NCI-H446 treated with DMSO at 0.1 percent for 48 hours (cell line): ENCODE measurements at places on chromosomes 5 and 9.

DNA sequence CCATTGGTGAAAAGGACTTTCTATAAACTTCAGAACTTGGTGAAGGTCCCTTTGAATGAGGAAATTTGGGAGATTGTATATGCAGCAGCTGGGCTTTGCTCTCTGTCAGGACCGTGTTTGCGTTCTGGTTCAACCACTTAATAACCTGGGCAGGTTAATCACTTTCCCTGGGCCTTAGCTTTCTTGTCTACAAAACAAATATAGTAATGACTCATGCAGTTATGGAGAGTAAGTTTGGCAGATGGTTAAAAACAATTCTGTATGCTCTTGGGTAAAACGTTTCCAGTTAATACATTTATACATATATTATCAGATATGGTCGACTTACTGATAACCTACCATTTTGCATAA, 197.0 kb downstream of the ARHGEF28 start:
- peak; percentile 2 for DNase-seq

DNA sequence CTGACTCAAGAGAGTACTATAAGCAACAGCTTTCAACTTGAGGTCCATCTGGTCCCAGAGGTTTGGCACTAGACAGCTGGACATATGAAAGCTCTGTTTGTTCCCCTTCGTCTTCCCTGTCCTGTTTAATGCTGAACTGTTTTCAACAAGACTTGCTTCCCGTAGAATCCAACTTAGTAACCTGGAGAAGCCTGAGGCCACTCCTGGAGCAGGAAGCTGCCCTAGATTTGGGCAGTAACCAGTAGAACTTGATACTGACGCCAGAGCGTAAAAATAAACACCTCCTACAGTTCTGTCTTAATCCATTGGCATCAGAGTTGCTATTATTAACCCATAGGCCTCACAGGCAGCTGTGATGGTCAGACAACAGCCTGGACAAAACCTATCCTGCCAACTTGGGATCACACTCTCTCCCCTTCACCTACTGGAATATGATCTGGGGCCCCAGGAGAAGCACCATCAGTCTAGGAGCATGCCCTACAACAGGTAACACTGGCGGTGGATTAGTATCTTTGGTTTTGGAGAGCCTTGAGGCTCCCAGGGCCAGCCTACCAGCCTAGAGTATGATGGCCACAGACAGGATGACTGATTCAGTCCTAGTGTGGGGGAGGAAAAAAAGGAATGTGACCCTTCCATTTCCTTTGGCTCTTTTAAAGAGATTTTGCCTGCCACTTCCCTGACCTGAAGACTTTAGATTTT, 29.2 kb downstream of the RUSC2 start:
- DNase-seq: no peak

DNA sequence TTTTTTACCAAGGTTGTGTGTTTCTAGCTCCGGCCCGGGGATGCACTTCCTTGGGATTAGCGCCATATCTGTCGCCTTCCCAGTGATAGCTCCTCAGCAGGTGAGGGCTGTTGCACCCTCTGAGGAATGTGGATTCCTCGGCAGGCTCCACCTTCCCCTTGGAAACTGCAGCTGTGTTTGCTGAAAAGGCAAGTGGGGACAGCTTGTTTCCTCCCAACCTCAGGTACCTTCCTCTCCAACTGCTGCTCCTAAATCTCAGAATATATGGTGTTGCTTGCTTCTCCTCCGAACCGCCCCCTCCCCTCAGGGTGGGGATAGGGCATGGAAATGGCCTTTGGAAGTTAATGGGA, 1.3 kb downstream of the SLC1A1 start:
- DNase-seq: no peak

DNA sequence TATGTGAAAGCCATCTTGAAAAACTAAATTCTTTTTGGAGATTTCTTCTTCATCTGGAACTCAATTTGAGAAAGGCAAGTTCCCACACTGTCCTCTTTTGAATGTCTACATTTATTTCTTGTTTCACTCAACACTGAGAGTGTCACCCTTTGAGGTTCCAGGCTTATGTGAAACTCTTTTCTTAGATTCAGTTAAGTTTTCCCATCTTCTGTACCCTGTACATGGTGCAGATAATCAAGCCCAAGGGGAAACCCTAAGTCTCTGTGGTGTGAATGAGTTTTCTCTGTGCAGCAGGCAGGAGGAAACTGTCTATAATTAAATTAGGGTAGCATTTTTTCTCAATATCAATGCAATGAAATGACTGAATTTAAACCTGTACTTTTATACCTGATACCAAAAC, 72.3 kb upstream of the PRLR start:
- no peak for DNase-seq

DNA sequence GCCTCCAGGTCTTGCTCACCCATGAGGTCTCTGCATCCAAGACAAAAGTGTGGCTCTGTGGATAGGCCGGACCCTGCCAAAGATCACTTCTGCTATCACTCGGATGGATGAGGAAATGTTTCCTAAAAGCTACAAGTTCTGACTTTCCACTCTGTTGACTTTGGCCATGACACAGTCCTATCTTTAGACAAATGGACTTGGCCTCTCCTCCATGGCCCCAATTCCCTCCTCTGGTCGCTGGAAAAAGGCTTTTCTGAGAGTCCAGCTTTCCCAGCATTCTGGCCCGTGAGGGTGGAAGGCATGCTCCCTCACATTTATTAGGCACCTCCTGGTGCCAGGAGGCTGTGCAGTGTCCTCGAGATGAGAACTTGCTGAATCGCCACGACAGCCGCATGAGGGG, 83.1 kb downstream of the COL27A1 start:
- no peak for DNase-seq

- DNase-seq: no peak
Measured at GRCh38 chr5:73233461-73234203, 60.6 kb downstream of the TMEM174 start.

DNA sequence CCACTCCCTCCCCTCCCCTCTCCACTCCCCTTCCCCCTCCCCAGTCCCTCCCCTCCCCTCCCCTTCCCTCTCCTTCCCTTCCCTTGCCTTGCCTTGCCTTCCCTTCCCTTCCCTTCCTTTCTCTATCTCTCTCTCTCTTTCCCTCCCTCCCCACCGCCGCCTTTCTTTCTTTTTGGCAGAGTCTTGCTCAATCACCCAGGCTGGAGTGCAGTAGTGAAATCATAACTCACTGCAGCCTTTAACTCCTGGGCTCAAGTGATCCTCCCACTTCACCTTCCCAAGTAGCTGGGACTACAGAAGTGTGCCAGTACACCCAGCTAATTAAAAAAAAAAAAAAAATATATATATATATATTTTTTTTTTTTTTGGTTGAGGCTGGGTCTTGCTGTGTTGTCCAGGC, 45.5 kb downstream of the IL31RA start:
- DNase-seq: no peak

- DNase-seq: no peak
Measured at GRCh38 chr9:99721898-99722297, 99.8 kb upstream of the NR4A3 start.

DNA sequence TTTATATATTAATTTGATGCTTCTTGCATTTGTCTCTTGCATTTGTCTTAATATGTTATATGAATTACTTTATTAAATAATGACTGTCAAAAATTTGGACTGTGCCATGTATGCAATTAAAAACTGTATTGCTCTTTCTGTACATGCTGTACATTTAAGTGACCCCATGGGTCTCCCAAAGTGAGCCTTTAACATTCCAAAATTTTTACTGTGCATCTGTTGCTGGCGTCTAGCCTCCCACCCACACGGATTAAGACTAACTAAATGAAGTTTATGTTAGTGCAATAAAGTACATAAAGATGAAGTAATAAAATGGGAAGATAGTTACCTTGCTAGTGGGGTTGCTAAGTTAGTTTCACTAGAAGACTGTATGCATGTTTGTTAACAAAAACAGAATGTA, 48.5 kb downstream of the ADAMTS19 start:
- no peak for DNase-seq

- DNase-seq: no peak
Measured at GRCh38 chr9:811106-811531, 30.4 kb upstream of the DMRT1 start.

- DNase-seq: no peak
Measured at GRCh38 chr5:42656651-42657015, 100.0 kb upstream of the CCDC152 start.

DNA sequence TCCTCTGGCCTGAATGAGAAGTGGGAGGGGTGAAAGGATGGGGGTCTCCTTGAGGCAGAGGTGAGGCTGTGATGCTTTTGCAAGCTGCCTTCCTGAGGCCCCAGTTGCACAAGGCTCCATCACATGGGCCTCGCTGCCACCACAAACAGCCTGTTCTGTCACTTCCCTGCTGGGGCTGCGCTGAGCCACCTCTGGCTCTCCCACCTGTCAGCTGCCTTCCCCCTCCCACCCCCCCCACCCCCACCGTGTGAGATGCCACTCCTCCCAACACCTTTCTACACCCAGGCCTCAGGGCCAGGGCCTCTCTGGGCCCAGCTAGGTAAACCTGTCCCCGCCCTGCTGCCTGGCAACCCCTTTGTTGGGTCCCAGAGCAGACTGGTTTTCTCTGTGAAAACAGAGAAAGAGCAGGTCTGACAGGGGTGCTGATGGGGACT, 4.5 kb upstream of the PDLIM4 start:
- DNase-seq: no peak

DNA sequence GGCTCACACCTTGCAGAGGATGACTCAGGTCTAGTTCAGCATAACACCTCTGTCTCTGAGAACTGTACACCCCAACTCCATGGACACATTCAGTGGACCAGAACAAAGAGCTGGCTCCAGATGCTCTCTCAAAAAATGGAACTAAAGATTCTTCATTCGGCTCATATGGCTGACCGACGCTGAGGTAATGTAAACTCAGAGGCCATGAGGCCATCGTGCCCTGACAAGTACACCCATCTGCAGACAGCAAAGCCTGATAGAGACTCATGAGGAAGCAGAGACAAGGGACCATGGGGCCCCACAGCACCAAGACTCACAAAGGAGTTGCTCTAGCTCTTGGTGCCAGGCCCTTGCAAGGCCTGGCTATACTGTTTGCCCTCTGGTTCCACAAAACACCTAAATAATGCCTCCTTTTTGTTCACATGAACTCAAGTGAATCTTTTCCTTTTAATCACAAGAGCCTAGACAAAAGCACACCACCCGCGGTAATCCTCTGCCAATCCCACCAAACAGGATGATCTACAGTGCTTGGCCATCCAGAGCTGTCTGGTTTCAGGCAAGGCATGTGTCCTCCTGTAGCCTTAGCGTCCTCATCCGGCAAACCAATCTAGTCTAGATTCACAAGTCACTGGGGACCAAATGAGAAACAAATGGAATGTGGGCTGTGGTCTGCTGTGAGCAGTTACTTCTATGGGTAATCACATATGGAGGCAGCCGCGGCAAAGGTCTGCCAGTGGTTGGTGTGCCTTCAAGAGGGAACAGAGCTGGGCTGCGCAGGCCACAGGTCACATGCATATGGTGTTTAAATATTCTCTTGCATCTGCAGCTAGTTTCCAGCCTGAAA, 22.7 kb downstream of the MED27 start:
- DNase-seq: no peak

GRCh38 chr5:78541086-78541654, 107.4 kb downstream of the LHFPL2 start:
- no peak for DNase-seq

- DNase-seq: peak; percentile 4
Measured at GRCh38 chr9:90141723-90142122, 500.9 kb downstream of the DIRAS2 start.

- DNase-seq: no peak
Measured at GRCh38 chr9:77210116-77210515, 32.8 kb downstream of the VPS13A start.

DNA sequence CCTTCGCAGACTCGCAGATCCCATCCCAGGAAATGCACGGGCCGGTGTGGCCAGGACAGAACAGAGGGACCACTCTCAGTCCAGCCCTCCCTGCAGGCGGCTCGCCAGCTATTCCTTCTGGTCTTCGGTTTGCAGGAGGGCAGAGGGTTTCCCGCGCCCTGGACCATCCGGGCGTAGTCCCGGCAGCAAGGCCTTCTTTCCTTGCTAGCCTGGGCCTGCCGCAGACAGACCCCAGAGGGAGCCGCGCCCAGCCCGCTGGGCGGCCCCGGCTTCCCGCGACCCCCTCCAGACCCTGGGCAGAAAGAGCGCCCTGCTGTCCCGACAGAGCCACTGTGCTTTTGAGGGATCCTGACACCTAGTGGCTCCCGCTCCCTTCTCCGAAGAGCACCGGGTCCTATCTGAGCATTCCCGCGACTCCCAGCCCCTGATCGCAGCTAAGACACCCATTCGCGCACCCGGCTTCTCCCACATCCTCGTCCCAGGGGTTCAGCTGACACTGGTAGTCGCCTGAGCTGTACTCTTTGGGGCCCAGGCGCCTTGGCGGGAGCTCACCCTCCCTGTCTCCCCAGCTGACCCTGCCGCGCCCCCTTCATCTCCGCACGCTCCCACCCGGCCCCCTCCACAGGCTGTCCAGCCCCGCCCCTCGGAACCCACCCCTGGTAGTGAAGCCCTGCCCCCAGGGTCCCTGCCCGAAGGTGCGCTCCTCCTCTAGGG, 1.1 kb downstream of the CFAP90 start:
- DNase-seq: no peak

GRCh38 chr5:72006361-72006760, 100.9 kb upstream of the MAP1B start:
- no peak for DNase-seq

DNA sequence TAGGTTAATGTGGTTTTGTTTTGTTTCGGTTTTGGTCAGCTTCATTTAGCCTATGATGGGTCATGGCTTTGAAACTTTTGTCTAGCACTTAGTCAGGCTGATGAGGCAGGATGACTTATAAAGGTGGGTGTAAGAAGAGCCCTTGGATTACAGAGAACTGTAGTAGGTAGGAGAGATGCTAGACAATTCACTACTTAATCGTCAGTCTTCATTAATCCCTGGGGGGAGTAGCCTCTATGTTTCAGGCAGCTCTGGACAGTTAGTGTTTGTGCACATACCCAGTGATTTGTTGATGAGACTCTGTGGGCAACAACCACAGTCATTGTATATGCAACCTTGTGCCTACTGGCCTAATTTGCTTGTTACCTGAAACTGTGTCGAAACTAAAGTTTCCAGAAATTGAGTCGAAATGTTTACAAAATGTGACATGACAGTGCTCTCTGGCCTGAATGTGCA, 113.3 kb downstream of the MTREX start:
- no peak for DNase-seq

DNA sequence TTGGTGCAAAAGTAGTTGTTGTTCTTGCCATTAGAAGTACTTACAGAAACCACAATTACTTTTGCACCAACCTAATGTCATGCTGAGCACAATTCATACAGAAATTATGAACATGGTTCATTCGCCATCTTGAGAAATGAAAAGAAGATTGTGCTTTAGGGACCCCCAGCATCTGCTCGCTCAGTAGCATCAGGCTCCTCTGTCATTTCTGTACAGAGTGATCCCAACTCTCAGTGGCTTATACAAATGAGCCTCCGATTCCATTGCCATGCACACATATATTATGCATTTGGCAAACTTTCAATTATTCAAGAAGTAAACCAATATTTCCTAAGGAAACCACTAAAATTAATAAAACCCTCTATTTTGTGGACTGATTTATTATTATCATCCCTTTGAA, 266.2 kb downstream of the MED10 start:
- DNase-seq: no peak

- no peak for DNase-seq
Measured at GRCh38 chr5:145903113-145903512, 30.3 kb upstream of the GRXCR2 start.
